ENCODE measurements at places on chromosomes 7 and 10.

DNA sequence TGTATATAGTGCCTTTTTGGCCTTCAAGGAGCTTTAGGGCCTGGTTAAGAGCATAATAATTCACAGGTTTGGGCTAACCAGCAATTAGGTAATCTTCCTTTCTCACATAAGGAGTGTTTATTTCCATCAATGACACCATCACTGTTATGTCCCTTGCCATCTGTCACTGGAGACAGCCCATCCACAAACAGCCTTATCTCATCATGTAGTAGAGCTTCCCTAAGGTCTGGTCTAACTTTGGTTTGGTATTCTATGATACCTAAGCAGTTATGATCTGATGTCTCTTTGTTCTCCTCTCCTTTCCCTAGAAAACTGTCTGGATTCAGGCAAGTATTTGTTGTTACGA lies 26.4 kb downstream of the MAPK8 start:
- no peak for DNase-seq

DNA sequence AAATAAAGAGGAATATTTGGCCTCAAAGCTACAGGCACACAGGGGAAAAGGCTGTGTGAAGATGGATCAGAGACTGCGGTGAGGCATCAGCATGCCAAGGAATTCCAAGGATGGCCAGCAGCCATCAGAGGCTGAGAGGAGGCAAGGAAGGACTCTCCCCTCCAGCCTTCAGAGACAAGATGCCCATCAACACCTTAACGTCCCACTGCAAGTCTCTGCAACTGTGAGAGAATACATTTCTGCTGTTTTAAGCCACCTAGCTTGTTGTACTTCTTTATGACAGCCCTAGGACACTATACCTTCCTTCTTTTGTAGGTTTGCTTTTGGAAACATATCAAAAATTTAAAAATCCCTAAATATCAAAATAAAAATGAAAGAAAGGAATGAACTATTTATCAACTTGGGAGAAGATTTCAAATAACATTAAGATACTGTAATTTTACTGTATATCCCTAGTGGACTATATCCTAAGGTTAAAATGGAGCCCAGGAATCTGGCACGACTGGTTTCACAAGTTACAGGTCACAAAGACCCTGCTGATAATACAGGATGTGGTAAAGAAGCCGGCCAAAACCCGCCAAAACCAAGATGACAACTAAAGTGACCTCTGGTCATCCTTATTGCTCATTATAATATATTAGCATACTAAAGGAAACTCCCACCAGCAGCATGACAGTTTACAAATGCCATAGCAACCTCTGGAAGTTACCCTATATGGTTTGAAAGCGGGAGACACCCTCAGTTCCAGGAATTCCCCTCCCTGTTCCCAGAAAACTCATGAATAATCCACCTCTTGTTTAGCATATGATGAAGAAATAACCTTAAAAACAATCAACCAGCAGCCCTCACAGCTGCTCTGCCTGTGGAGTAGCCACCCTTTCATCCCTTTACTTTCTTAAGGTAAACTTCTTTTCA lies 185.2 kb downstream of the AVL9 start:
- no peak for DNase-seq

DNA sequence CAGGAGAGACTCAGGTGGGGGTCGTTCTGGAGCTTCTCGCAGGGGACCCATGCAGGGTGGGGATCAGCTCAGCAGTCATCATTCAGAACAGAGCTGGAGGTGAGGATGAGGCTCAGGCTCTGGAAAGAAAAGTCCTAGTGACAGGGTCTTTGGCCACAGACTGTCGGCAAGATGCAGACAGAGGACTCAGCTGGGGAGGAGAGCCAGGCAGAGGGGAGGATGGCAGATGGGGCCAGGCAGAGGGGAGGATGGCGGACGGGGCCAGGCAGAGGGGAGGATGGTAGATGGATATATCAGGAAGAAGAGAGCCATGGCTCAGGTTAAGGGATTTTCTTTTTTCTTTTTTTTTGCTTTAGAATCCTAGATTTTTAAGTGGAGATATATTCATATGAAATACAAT lies 7.7 kb upstream of the IL15RA start:
- no peak for DNase-seq

DNA sequence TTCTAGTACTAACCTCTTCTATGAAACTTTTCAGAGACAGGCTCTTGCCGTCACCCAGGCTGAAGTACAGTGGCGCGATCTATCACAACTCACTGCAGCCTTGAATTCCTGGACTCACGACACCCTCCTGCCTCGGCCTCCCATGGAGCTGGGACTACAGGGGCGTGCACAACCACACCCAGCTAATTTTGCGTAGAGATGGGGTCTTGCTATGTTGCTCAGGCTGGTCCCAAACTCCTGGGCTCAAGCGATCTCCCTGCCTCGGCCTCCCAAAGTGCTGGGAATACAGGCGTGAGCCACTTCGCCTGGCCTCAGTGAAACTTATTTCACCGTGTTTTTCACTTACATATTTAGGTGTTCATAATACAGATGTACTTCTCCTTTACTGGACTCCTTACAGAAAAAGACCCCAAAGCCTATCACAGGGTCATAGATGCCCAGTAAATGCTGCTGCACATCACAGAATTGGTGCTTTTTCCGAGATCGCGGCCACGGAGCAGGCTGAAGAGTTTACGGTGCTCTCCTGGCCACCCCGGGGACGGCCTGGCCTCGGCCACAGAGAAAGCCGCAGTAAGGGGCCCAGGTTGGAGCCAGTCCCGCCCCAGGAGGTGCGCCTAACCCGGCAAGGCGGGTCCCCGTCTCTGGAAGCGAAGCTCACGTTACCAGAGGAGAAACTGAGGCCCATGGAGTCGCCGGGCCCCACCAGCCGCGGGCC lies 595 bp downstream of the TBL2 start:
- no peak for DNase-seq

DNA sequence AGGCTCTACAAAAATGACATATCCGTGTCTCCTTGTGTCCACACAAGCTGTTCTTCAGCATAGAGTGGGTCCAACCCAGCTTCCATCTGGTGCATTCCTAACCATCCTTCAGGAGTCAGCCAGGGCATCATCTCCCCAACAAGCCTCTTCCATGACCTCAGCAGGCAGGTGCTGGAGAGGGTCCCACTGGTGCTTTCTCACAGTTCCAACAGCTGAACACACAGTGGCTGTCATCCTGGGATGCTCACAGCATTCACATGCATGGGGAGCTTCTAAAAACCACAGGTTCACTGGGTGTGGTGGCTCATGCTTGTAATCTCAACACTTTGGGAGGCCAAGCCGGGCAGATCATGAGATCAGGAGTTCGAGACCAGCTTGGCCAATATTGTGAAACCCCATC lies 6.4 kb upstream of the CYP3A4 start:
- no peak for DNase-seq

DNA sequence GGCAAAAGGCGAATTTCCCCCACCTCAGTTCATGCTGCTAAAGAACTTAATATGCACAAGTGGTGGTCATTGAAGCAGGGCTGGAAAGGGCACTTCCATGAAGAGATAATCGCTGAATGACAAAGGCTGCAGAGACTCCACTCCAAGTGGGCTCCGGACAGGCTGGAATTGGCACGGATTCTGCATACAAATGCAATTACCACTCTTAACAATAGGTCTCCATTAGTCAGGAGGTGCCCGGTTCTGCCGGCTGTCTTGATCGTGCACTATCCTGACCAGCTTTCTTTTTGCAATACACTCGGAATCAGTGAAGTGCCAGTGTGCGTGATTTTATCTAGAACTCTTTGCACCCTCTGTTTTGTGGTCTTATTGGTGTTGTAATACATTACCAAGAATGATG lies 49.7 kb downstream of the INSYN2A start:
- DNase-seq: no peak

DNA sequence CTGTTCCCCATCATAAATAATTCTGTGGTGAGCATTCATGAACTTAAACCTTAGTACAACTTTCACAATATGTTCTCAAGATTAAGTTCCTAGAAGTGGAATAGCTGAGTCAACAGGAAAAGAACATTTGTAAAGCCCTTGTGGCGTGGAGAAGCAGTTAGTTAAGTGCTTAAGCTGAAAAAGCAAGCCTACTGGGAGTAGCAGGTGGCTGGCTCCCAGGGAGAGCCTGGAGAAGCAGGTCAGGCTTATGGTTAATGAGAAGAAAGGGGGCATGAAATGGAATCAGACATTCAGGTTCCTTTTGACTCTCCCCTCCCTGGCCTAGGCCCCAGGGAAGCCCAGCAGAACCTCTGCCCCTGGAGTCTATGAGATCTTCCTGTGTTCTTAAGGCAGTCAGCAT lies 35.3 kb downstream of the VSTM4 start:
- no peak for DNase-seq

DNA sequence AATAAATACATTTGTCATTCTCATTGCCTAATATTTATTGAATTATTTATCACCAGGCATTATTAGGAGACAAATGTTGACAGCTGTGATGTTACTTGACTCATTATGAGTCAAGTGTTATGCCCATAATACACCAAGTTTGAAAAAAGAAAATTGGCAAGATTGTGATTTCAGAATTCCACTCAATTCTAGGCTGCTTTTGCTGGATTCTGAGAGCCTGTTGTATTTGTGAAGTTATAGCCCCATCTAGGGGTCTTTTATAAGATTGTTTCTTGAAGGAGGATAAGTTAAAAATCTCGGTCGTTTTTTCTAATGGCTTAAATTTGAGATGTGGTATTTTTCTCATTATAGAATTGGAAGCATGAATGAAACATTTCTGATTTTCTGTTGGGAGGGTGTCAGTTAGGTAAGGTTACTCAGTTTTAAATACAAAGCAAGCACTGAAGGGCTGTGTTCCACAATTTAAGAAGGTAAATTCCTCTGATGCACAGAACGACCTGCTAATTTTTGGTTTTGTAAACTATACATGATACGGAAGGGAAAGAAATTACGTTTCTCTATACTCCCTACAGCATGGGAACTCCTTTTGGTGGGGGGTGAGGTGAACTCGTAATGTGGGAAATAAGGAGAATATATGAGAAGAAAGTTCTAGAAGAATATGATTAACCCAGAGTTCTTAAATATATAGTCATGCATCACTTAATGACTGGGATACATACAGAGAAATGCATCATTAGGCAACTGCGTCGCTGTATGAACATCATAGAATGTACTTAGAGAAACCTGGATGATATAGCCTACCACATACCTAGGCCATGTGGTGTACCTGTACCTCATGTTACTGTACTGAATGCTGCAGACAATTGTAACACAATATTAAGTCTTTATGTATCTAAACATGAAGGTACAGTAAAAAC lies 2.6 kb downstream of the STK31 start:
- peak; percentile 56 for DNase-seq

DNA sequence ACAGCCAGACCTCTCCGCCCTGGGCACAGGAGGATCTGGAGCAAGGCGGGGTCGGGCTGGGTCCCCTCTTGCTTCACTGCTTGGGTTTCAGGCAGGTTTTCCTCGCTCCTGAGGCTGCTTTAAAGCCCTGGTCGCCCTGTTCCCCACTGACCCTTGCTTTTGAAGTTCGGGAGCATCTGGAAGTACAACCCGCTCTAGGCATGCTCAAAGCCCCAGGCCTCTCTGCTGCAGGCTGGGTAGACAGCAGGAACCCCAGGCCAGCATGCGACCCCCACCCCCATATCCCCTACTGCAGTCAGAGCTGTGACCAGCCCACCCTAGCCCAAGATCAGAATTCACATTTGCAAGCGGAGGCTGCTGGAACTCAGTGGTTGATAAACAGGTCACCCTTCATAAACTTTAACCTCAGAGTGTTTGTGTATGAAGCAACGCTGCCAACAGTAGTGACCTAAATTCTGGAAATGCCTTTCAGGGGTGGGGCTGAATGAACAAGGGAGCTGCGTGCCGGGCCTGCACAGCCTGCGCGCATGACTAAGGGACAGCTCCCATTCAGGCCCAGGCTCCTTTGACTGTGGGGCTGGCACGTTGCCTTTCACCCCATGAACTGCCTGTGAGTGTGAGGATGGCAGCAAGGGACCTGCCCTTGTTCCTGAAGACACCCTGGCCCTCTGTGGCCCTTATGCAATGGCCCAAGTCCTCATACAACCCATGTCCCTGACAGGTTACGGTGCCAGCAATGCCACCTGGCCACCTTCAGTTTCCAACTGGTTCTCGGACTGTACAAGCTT lies 52.5 kb downstream of the PROSER2 start:
- DNase-seq: no peak

DNA sequence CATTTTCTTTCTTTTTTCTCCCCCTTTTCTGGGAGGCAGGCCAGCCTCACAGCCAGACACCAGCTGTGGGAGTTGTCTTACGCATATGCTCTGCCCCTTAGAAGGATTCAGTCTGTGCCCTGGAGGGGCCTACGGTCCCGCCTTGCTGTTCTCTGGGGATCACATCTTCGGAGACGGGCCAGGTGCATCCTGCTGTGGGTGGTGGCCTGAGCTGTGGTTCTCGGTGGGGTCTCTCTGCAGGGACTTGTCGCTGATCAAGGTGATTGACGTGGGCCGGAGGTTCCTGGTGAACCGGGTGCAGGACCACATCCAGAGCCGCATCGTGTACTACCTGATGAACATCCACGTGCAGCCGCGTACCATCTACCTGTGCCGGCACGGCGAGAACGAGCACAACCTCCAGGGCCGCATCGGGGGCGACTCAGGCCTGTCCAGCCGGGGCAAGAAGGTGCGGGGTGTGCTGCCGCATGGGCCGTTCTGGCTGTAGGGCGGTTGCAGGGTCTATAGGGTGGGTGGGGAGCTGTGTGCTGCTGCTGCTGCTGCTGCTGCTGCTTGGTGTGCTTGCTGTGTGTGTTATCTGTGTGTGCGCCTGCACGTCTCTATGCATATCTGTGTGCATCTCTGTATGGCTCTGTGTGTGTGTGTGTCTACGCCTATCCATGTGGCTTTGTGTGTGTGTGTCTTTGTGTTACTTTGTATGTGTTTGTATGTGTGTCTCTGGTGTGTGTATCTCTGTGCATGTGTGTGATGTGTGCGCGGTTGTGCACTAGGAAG lies 17.9 kb downstream of the PFKFB3 start:
- DNase-seq: no peak

DNA sequence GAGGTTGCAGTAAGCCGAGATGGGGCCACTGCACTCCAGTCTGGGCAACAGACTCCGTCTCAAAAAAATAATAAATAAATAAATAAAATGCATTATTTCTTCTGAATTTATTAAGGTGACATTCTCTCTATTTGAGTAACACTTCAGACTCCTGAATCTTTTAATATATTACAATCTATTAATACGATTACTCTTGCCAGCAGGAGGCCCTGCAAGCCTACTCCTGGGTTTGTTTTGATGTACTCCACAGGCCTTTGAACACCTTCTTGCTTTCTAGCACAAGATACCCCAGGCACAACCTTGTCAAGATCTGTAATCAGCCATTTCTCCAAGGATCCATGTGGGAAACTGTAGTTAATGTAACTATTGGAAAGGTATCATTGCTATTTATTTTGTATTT lies 63.5 kb downstream of the COBL start:
- DNase-seq: no peak

DNA sequence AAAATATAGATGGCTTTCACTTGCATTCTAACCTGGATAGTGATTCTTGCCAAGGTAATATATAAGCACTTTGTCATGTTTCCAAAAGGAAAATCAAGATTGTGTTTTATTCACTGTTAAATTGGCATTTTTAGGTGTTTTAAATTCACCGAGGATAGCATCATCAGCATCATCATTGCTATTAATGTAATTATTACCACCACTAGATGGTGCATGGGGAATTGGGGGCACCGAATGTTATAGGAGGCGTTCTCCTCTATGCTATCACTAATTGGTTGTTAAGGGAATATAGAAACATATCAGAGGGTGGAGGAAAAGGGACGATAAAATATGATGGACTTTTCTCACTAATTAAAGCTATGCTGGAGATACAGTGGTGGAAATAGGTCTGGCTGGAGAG lies 95.5 kb downstream of the CELF2 start:
- DNase-seq: peak; percentile 40

- DNase-seq: no peak
Measured at GRCh38 chr10:78899996-78900714, 168.6 kb upstream of the ZMIZ1 start.

GRCh38 chr10:117419159-117419558 lies 43.9 kb upstream of the PDZD8 start:
- no peak for DNase-seq

All from GM10248 (cell line).